ENCODE measurements at places on chromosomes 3 and 15.

DNA sequence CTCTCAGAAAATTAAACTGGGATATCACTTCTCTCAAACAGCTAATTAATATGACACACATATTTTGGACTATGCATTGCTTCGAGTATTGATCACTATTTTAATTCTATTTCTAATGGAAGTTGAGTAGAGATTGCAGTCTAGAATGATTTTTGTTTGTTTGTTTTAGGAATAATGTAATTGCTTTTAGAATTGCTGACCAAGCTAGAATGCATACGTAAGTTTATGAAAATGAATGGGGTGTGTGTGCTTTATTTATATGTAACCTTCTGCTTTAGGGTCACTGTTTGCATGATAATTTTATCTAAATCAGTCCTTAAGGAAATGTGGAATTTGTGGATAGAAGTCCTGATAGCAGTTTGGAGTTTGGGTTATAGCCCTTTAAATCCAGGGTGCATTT, 371.4 kb downstream of the NR2F2 start:
- no peak for DNase-seq

GRCh38 chr3:158272081-158272480, 162.2 kb downstream of the RSRC1 start:
- no peak for DNase-seq

GRCh38 chr3:123151251-123151705, 50.5 kb upstream of the SEC22A start:
- no peak for DNase-seq

DNA sequence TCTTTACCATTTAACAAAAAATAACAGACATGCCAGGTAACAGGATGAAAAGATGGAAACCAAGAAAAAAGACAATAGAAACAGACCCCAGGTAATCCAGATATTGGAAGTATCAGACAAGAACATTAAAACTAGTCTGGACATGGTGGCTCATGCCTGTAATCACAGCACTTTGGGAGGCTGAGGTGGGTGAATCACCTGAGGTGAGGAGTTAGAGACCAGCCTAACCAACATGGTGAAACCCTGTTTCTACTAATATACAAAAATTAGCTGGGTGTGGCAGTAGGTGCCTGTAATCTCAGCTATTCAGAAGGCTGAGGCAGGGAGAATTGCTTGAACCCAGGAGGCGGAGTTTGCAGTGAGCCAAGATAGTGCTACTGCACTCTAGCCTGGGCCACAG, 40.6 kb downstream of the ACAD9 start:
- DNase-seq = no peak

GRCh38 chr3:124303305-124303910, 311.5 kb upstream of the ROPN1 start:
- no peak for DNase-seq

- DNase-seq = no peak
Measured at GRCh38 chr3:14767245-14768051, 51.3 kb upstream of the FGD5 start.

DNA sequence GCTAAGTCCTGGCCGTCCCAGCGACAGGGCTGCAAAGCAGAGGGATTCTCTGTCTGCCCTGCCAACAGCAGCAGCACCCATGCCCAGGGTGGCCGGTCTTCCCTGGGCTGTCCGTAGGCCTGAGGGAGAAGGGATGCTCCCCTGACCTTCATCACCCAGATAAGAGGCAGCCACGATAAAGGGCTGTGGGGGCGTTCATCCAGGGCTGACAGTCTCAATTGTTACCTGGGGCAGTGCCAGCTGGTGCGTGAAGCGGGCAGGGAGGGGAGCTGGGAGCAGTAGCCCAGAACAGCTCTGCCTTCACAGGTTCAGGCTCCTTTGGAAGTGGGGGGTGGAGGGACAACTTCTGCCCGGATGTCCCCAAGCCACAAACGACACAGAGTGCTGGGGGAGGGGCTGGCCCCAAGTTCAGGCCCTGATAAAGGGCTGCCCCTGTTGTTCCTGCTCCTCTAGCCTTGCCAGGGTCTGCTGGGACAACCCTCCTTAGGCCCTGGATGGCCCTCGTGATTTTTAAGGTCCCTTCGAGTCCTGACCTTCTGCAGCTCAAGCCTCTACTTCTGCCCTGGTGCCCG, 94.7 kb downstream of the RAB11A start:
- DNase-seq = no peak

GRCh38 chr15:99703603-99704443, 29.4 kb downstream of the LYSMD4 start:
- DNase-seq = no peak

DNA sequence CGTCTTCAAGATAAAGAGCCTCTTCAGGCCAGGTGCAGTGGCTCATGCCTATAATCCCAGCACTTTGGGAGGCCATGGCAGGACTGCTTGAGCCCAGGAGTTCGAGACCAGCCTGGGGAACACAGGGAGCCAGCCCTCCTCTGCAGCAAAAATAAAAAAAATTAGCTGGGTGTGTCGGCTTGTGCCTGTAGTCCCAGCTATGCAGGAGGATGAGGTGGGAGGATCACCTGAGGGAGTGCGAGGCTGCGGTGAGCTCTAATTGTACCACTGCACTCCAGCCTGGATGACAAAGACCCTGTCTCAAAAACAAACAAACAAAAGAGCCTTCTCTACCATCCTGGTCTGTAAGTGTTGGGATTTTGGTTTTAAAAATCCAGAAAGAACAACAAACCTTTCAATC, 11.1 kb downstream of the WDR53 start:
- DNase-seq = no peak

GRCh38 chr15:78175330-78175729, 26.2 kb downstream of the IDH3A start:
- DNase-seq = no peak

DNA sequence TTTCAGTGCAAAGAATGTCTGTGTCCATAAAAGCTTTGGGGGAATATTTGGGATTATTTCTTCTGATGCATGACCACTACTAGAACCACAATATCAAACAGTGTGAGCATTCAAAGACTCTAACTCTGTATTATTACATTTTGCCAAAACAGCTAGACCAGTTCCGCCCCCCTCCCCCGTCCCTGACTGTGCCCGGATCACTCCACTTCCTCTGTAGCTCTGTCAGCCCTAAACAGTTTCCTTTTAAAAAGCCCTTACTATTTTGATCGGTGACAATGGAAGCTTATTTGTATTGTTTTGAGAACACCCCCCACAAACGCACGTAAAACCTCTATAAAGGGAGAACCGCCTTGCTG, 36.6 kb upstream of the EPHB3 start:
- no peak for DNase-seq

DNA sequence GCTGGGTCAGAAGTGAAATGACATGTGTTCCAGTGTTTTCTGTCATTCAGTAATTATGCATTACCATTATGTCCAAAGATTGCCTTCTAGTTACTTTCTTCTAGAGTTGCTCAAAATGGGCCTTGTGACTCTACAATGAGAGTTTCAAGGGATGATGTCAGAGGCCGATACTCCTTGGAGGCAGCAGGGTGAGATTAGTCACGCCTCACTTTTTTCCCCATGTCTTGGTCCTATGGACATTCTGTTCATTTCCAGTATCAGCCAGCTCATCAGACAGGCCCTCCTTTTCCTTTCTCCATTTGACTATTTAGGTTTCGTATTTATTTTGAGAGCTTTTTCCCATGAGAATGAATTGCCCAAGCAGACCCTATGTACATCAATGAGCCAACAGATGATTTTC, 17.5 kb downstream of the VGLL3 start:
- DNase-seq = no peak

DNA sequence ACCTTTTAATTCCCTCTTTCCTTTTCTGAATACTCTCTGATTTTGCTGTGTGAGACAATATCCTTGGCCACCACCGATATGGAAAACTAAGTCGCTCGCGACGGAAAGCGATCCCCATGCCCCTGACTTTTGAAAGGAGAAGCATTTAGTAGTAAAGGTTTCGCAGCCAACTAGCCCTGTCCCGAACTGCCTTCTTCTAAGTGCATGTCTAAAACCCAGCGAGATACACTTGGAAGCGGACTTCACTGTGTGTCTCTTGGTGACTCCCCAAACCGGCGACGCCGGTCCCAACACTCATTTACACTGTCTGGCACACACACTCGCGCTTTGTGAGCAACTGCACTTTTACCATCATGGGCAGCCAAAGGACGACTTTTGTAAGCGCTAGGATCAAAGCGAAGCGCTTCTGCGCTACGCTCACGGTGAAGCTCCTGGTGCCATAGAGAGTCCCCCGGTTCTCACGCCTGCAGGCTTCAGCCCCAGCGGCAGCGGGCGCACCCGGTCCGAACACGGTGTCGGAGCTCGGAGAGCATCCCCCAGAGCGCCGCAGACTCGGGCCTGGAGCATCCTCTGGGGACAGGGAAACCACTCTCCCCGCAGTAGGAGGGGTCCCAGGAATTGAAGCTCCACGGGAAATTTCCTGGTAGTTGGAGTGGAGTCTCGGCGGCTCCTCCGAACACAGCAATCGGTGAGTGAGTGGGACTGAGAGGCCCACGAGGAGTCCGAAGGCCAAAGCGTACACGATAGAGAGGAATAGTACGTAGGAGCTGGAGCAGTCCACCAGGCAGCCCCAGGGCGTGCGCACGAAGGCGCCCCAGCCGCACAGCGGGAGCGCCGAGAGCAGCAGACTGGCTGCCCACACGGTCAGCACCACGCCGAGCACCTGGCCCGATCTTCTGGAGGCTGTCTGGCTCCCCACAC, 1.4 kb downstream of the GPR149 start:
- no peak for DNase-seq

- no peak for DNase-seq
Measured at GRCh38 chr3:107951126-107951525, 139.7 kb downstream of the CD47 start.

DNA sequence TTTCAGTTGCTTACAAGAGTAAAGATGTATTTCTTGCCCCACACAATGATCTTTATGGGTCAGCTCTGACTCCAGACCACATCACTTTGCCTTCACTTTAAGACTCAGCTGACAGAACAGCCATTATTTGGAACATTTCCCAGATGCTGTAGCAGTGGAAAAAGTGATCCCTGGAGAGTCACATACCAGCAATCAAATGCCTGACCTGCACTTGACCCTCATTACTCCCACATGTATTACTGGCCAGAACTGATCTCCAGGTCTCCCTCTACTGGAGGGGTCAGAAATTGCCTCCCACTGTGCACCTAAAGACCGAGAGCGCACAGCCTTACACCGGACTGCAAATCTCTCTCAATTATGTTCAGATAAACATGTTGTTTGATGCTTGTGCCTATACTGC, 88.6 kb upstream of the ZNF385D start:
- DNase-seq = no peak

- no peak for DNase-seq
Measured at GRCh38 chr3:49867400-49867799, 2.3 kb downstream of the CAMKV start.

- DNase-seq = no peak
Measured at GRCh38 chr15:33074942-33075341, 119.6 kb downstream of the FMN1 start.

- DNase-seq = no peak
Measured at GRCh38 chr15:41979493-41980266, 7.3 kb upstream of the EHD4 start.

DNA sequence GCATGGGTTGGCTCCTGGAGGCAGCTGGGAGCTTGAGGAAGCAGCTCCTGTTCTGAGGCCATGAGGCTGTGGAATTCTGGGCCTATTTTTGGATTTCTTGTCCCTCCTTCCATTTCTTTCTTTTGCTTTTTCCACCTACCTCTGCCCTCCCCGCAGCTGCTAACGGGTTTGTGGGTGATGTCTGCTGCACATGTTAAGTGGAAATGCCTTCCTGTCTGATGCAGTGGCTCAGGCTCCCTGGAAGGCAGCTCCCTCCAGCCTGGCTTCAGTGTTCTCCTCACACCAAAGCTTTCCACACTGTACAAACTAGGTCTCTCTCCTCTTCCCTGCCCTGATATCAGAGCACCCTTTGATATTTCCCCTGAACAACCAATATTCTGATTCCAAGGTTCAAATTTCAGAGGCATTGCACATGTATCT, 33.8 kb upstream of the ESYT3 start:
- DNase-seq = no peak

DNA sequence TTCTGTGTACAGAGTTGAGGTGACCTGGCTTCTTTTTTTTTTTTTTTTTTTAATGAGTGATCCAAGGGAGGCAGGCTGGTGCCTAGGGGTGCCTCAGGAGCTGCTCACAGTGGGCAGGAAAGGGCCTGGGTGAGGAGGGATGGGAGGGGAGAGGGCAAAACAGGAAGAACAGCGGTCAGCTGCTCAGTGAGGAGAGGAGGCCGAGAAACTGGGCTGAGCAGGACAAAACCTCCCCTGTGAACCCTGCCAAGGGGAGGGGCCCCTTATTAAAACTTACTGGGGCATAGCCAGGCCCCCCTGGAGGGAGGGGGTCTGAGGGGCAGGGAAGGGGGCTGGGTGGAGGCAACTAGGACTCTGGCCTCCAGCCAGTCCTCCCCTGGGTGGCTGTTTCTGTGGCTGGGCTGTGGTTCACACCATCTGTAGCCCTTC, 3.5 kb downstream of the PLEKHO2 start:
- DNase-seq = no peak

DNA sequence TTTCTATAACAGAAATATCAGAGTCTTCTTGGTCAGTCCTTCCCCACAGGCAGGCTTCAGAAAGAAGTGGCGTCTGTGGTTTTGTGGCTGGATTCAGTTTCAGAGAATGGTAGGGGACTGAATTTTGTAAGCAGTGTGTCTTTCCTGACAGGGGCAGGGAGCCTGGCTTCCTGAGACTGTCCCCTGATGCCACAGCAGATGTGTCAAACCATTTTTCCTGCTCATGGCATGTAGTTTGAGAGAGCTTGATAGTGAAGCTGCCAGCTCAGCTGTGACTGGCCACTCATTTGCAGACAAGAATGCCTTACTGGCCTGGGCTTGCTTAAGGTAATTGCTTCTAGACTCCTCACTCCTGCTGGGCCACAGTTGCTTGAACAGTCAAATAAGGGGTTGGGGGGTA, 26.4 kb downstream of the LARS2 start:
- no peak for DNase-seq

GRCh38 chr3:50656417-50657195, 18.1 kb upstream of the DOCK3 start:
- no peak for DNase-seq

GRCh38 chr3:65837604-65838003, 201.1 kb downstream of the MAGI1 start:
- no peak for DNase-seq

- no peak for DNase-seq
Measured at GRCh38 chr3:22920006-22920405, 283.1 kb upstream of the UBE2E2 start.

- no peak for DNase-seq
Measured at GRCh38 chr3:31833391-31834190, 147.5 kb downstream of the OSBPL10 start.

DNA sequence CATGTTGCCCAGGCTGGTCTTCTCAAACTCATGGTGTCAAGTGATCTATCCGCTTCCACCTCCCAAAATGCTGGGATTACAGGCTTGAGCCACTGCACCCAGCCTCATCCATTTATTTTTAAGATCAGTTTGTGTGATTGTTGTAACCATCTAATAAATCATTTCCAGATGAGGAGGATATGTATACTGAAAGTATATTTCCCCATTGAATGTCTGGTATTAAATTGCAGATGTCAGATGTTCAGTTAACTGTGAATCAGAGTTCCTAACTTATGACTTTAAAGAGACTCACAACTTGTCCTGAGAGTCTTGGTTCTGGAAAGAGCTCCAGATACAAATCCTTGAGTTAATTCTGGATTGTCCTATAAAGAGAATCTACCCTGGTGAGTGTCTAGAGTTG, 62.4 kb downstream of the TRIM71 start:
- DNase-seq = no peak

All from stimulated activated CD4-positive, alpha-beta T cell treated with anti-CD3 and anti-CD28 coated beads, Interleukin-2, amount 100 ng/mL, for 4 hours (primary cell).